Activated T-helper 2 cell treated with anti-CD3 and anti-CD28 coated beads, Interferon-gamma antibody, Interleukin-2, Interleukin-4, amounts not matched to agents 10 μg/mL and 5 μg/mL and 100 μg/mL, durations not matched to agents 14 hours and 24 hours and 36 hours (primary cell): ENCODE measurements at places on chromosomes 11 and 22.

GRCh38 chr22:44597616-44598015, 99.6 kb upstream of the RTL6 start:
- H3K4me1 ChIP-seq: no peaks in the 10 kb centered on the region
- no peak overlapping the region for H3K27ac ChIP-seq
- DNase-seq: no peak
- H3K4me3 ChIP-seq: no peak overlapping the region
- H3K36me3 ChIP-seq: no peaks in the 10 kb centered on the region
- H3K27me3 ChIP-seq: peaks cover 21% of the 10 kb centered on the region

- H3K36me3 ChIP-seq: peaks cover 2% of the 10 kb centered on the region
- peaks cover 20% of the 10 kb centered on the region for H3K27me3 ChIP-seq
- H3K4me1 ChIP-seq: no peaks in the 10 kb centered on the region
- H3K27ac ChIP-seq: no peak overlapping the region
Observed at GRCh38 chr22:48574776-48575617, 1252.7 kb downstream of the BRD1 start.

- H3K4me3 ChIP-seq: no peak overlapping the region
- H3K27me3 ChIP-seq: no peaks in the 10 kb centered on the region
- H3K4me1 ChIP-seq: no peaks in the 10 kb centered on the region
- no peak overlapping the region for H3K27ac ChIP-seq
Observed at GRCh38 chr11:29333993-29334775, 682.6 kb downstream of the KCNA4 start.

DNA sequence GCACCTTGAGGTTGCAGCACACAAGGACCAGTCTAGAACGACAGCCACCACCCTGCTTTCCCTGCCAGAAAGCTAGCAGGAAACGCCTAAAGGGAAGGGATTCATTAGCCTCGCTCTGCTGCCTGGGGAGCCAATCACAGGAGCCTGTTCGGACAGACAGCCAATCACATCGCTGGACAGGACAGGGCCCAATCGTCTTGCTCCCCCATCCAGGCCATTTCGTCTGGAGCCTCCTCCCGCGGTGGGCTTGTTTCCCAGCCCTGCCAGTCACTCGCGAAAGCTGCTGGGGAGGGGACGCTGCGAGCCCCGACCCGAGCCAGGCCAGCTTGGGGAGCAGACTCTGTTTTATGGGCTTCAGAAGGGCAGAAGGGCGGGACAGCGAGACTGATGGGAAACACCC, 79.8 kb upstream of the NCAM1 start:
- H3K27me3 ChIP-seq: no peaks in the 10 kb centered on the region
- DNase-seq: no peak
- H3K27ac ChIP-seq: no peak overlapping the region
- peaks cover 12% of the 10 kb centered on the region for H3K4me1 ChIP-seq
- no peaks in the 10 kb centered on the region for H3K36me3 ChIP-seq
- H3K4me3 ChIP-seq: no peak overlapping the region

DNA sequence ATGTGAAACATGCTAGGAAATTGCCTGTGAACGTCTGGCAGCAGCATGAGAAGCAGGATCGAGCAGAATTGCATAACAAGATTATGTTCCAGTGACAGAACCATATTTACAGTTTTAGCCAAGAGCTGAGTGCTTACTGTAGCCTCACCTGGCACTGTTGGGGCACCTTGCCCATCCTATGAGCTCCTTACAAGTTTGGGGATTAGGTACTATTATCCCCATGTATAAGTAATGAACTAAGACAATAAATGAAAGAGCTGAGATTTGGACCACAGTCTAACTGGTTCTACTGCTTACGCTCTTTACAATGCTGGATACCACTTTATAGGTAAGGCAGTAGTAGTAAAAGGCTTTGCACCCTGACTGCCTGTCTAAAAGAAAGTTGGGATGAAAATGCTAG, 17.1 kb upstream of the PATE1 start:
- DNase-seq: no peak
- no peaks in the 10 kb centered on the region for H3K4me1 ChIP-seq

DNA sequence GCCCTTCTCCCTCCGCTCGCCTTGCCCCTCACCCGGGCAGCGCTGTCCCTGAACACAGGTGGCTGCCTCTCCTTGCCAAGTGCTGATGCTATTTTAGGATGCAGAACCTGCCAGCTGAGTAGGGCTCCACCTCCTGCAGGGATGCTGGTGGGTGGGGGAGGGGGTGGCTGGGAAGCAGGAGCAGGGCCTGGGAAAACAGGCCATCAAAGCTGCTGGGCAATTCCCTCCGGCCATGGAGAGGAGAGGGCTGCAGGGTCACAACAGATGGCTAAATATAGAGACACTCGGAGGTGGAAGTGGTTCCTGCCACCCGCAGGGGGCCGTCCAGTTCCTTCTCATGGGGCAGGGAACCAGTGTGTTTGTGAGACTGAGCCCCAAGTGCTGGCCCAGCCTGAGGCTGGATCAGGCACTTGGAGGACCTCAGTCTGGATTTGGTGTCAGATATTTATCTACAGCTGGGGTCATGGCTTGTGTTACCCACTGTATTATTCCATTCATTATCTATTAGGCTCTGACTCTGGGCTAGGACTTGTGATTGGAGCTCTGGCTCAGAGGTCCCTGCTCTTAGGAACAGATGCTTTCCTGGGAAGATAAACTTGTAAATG, 59.6 kb downstream of the LRRC32 start:
- no peaks in the 10 kb centered on the region for H3K4me1 ChIP-seq
- H3K27ac ChIP-seq: no peak overlapping the region
- no peak for DNase-seq
- H3K4me3 ChIP-seq: no peak overlapping the region
- no peaks in the 10 kb centered on the region for H3K36me3 ChIP-seq

DNA sequence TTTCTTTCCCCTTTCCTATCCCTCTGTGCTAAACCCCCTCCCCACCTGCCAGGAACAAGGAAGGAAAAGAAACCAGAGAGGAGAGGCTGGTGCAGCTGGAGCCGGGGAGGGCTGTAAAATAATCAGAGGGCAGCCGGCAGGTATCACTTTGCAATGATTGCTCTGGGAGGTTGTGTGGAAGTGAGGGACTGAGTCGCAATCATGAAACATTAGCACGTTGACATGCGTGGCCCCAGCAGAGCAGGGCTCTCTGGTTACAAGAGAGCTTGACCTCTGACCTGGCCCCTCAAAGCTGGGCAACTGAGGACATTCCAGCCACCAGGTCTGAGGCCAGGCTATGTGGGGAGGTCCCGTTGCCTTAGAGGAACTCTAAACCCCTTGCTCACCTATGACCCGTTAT, 170.8 kb upstream of the BDNF start:
- H3K36me3 ChIP-seq: no peaks in the 10 kb centered on the region
- no peaks in the 10 kb centered on the region for H3K4me1 ChIP-seq
- no peak for DNase-seq
- no peaks in the 10 kb centered on the region for H3K27me3 ChIP-seq
- no peak overlapping the region for H3K27ac ChIP-seq

- no peaks in the 10 kb centered on the region for H3K36me3 ChIP-seq
- DNase-seq: no peak
- peaks cover 23% of the 10 kb centered on the region for H3K4me1 ChIP-seq
- H3K4me3 ChIP-seq: no peak overlapping the region
- no peaks in the 10 kb centered on the region for H3K27me3 ChIP-seq
Observed at GRCh38 chr11:111395749-111396148, 16.7 kb upstream of the POU2AF1 start.

- no peaks in the 10 kb centered on the region for H3K27me3 ChIP-seq
- H3K4me3 ChIP-seq: no peak overlapping the region
- H3K36me3 ChIP-seq: no peaks in the 10 kb centered on the region
- no peak for DNase-seq
Observed at GRCh38 chr11:104442321-104442720, 278.4 kb upstream of the PDGFD start.

DNA sequence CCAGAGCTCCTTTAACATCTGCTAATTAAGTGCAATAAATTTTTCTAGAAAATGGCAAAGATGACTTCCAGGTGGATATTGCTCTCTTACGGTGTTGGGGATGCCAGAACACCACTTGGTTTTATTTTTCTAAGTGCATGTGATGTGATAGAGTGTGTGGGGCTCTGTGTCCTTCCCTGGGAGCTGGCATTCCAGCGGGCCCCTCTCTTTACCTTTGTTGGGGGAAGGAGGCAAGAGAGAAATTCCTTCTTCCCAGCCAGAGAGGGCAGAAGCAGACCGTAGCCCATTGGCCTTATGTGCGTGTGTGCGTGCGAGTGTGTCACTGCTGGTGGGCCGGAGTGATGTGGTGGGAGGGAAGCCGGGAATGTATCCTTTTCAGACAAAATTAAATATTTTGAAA, 17.2 kb downstream of the TEF start:
- H3K27ac ChIP-seq: no peak overlapping the region
- H3K36me3 ChIP-seq: no peaks in the 10 kb centered on the region
- peaks cover 4% of the 10 kb centered on the region for H3K4me1 ChIP-seq
- no peak for DNase-seq
- H3K4me3 ChIP-seq: no peak overlapping the region
- no peaks in the 10 kb centered on the region for H3K27me3 ChIP-seq

DNA sequence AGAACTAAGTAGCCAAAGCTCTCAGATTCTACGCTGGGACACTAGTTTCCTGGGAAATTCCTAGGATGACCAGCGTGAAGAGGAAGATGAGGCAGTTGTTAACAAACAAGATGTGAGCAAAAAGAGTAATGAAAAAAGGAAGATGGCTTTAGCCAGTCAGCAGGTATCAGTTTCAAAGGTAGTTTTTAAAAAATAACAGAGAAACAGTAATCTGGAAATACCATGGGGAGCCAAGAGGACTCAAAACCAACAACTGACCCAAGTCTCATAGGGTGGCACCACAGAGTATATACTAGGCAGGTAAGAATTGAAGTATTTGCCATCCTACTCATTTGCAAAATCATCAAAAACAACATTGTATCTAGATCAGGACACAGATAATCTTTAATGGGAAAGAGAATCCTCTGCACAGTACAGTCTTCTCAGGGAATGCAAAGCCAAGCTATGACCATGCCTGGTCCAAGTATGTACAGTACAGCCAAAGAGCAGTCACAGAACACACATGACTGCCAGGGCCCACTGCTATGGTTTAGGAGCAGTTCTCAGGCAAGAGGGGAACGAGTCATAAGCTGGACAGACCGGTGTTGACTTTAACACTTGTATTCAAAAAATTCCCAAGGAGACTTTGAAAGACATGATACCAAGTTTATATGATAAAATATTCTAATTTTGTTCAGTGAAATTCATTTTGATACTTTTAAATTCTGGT, 20.6 kb downstream of the MSANTD4 start:
- peaks cover 57% of the 10 kb centered on the region for H3K36me3 ChIP-seq
- no peak for DNase-seq
- H3K27ac ChIP-seq: no peak overlapping the region
- no peaks in the 10 kb centered on the region for H3K27me3 ChIP-seq

- H3K4me3 ChIP-seq: no peak overlapping the region
- no peaks in the 10 kb centered on the region for H3K4me1 ChIP-seq
- H3K27me3 ChIP-seq: no peaks in the 10 kb centered on the region
- no peaks in the 10 kb centered on the region for H3K36me3 ChIP-seq
Observed at GRCh38 chr11:80024119-80024518, 583.3 kb upstream of the TENM4 start.

DNA sequence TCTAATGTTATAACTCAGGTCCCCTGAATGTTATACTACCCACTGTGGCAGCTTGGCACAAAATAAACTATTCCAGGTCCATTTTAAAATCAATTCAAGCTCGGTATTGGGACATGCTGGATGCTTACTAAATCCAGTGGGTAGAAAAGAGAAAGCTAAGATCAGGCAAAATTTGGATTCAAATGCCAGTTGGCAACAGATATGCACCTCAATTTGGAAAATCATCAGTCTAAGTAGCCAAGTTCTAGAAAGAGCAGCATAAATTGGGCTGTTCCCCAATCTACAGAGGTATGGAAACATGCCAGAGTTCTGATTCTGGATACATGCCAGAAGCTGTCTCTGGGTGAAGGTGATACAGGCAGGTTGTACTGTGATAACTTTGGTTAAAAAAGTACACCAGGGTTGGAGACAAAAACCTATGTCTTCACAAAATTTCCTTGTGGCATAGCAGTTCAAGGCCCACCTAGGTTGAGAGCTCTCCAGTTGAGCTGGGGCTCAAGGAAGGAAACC, 427.8 kb downstream of the LRRC4C start:
- no peak for DNase-seq
- H3K27ac ChIP-seq: no peak overlapping the region
- H3K4me1 ChIP-seq: no peaks in the 10 kb centered on the region
- H3K27me3 ChIP-seq: no peaks in the 10 kb centered on the region

DNA sequence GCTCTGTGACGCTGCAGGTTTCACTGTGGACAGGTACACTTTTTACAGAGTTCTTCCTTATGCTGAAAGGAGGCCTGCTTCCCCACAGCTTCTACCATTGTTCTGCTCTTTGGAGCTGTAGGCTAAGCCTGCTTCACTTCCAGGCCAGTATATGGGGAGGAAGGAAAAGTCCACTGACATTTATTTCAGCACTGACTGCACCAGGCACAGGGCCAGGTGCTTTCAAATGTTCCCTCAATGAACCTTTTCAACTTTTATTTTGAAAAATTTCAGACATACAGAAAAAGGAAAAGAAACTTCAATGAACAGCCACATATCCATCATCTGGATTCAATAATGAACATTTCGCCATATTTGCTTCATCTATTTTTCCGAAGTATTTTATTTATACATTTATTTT, 22.0 kb downstream of the POU2F3 start:
- DNase-seq: no peak
- H3K27me3 ChIP-seq: peaks cover 64% of the 10 kb centered on the region
- H3K27ac ChIP-seq: no peak overlapping the region
- H3K4me3 ChIP-seq: no peak overlapping the region

- no peak overlapping the region for H3K4me3 ChIP-seq
- H3K27me3 ChIP-seq: no peaks in the 10 kb centered on the region
- no peak for DNase-seq
- peaks cover 58% of the 10 kb centered on the region for H3K36me3 ChIP-seq
Observed at GRCh38 chr22:19396934-19397733, 34.4 kb downstream of the HIRA start.

- H3K27ac ChIP-seq: no peak overlapping the region
- no peaks in the 10 kb centered on the region for H3K4me1 ChIP-seq
- H3K36me3 ChIP-seq: no peaks in the 10 kb centered on the region
- DNase-seq: no peak
- no peaks in the 10 kb centered on the region for H3K27me3 ChIP-seq
Observed at GRCh38 chr11:127451861-127452260, 451.3 kb upstream of the KIRREL3 start.

GRCh38 chr11:47270331-47271271, 668 bp downstream of the MADD start:
- H3K27me3 ChIP-seq: no peaks in the 10 kb centered on the region
- H3K4me1 ChIP-seq: peaks cover 42% of the 10 kb centered on the region
- peak overlapping the region; percentile 85 for H3K4me3 ChIP-seq
- peak; percentile 29 for DNase-seq
- peaks cover 36% of the 10 kb centered on the region for H3K36me3 ChIP-seq
- H3K27ac ChIP-seq: peak overlapping the region; percentile 87

DNA sequence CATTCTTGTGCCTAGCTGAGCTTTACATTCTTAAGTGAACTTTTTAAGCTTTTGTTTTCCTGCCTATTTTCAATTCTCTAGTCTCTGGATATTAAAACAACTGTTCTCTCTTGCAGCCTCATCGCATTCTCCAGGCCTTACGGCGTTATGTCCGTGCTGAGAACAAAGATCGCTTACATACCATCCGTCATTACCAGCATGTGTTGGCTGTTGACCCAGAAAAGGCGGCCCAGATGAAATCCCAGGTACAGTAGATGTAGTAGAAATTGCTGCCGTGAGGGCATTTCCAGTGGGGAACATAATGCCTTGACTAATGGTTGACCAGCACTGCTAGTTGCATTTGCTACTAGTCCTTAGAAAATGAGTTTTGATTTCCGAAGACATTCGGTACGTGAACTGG, 29.7 kb upstream of the ST14 start:
- no peak for DNase-seq
- H3K27ac ChIP-seq: no peak overlapping the region
- H3K36me3 ChIP-seq: peaks cover 20% of the 10 kb centered on the region
- no peak overlapping the region for H3K4me3 ChIP-seq
